ENCODE measurements at places on chromosomes 11 and 22.

GRCh38 chr11:8287703-8288102 lies 24.0 kb upstream of the LMO1 start:
- DNase-seq, result peak; percentile 30

- DNase-seq, result no peak
Observed at GRCh38 chr22:41619979-41620588, 759 bp downstream of the DESI1 start.

DNA sequence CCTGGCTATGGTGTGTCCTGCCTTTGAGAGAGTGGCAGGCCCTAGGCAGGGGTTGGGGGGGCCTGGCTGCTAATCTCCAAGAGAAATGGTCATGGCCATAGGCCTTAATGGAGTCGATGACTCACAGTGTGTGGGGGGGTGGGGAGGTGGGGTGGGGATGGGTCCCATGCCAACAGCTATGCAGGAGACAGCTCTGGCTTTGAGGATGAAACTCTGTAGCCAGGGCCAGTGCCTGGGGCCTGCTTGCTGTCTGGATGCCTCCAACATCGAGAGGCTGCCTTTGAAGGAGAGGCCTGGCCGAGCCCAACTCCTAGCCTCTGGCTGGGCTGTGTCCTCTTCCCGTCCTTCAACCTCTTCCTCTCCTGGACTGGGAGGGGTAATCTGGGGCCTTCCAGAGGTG lies 23.9 kb upstream of the TSPAN18 start:
- DNase-seq, result no peak

DNA sequence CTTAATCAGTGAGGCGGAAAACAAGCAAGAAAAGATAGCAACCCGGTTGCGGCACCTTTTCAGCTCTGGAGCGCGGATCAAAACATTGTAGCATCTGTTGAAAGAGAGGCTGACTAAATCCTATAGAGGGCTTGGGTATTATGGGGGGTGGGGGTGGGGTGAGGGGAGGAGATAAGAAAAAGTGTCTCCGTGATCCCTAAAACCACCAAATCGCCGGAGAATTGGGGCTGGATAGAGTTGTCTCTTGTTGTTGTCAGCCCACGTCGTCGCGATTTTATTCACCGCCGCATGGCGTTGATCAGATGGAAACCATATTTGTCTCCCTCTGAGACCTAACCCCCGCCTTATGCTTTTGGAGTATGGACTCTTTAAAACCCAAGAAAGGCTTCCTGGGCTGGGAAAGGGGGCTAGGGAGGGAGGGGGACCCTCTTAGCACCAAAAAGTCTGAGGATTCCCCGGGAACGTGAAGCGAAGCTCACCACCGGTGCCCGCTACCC lies 13.0 kb downstream of the PAX6 start:
- DNase-seq, result no peak

DNA sequence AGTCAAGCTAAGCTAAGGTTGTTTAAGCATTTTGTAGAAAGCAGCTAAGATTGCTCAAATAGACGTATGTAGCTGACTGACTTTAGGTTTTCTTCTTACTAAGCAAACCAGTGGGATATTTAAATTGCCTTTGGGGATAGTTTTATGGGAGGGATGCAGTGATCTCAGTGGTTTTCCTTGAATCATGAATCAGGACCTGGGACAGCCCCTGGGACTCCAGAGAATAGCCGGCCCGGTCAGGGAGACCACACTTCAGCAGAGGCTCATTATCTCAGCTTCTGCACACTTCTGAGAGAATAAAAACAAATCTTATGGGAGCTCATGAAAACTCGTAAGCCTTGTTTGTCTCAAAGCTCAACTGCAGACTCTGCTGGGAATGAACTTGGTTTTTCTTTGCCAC lies at the start of gene OR9I1:
OR9I1 (minus strand) TSS at position 62 of the 400 bp plus-strand sequence. CDS start 6,086 bp downstream, outside the sequence.
- no peak for DNase-seq
